ENCODE measurements at places on chromosomes 7 and 10.

DNA sequence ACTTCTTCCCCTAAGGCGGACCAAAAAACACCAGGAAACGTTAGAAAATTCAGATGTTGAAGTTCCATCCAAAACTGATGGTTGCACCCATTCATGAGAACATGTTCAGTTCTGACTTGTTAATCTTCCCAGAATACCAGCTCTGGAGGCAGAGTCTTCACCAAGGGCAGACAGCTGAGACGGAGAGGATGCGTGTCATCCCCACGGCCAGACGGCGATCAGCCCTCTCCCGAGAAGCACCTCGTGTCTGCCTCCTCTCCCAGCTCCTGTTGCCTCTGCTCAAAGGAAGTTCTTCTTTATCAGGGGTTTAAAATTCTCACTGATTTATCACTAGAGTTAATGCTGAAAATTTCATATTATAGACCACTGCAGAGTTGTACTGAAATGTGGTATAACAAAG, 269.7 kb downstream of the ZMYND11 start:
- no peak for DNase-seq

- no peak for DNase-seq
These were observed 1.4 kb upstream of the ADAM8 start for GRCh38 chr10:133277993-133278576.

GRCh38 chr7:73718438-73718881, 1.0 kb downstream of the STX1A start:
- no peak for DNase-seq

DNA sequence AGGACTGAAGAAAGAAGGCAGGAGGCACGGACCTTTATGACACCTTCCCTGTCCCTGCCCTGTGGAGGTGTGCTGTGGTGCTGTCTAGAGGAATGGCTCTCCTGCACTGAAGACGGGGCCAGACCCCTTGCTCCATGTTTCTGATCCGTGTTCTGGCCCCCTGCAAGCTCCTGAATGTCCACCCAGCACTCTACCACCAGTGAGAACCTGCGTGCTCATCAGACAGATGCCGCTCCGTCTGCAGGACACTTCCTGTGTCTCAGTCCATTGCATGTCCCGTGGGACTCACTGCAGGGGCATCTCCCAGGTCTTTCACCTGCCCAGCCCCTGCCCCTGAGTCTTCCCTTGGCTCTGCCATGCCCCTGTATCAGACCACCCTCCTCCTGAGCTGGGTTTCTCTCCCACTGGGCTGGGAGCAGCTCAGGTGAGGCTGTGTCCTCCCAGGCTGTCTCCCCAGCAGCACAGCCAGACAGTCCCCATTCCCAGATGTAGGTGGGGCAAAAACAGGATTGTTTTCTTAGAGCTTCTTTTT, 278.3 kb upstream of the ZNF32 start:
- DNase-seq = no peak

DNA sequence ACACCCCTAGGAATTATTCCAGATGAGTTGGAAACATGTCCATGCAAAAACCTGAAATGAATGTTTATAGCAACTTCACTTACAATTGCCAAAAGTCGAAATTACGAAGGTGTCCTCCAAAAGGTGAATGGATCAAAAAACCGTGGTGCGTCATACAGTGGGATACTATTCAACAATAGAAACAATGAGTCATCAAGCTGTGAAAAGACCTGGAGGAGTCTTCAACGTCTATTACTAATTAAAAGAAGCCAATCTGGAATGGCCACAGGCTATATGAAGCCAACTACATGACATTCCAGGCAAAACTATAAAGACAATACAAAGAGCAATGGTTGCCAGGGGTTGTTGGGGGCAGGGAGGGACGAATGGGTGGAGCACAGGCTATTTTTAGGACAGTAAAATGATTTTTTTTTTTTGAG, 12.6 kb upstream of the PPP2R2D start:
- no peak for DNase-seq

GRCh38 chr7:14069961-14070360, 80.5 kb upstream of the ETV1 start:
- no peak for DNase-seq

GRCh38 chr7:75989500-75990388, 4.7 kb downstream of the TMEM120A start:
- DNase-seq = no peak

- no peak for DNase-seq
These were observed 22.6 kb upstream of the PDGFA start for GRCh38 chr7:542131-542712.

DNA sequence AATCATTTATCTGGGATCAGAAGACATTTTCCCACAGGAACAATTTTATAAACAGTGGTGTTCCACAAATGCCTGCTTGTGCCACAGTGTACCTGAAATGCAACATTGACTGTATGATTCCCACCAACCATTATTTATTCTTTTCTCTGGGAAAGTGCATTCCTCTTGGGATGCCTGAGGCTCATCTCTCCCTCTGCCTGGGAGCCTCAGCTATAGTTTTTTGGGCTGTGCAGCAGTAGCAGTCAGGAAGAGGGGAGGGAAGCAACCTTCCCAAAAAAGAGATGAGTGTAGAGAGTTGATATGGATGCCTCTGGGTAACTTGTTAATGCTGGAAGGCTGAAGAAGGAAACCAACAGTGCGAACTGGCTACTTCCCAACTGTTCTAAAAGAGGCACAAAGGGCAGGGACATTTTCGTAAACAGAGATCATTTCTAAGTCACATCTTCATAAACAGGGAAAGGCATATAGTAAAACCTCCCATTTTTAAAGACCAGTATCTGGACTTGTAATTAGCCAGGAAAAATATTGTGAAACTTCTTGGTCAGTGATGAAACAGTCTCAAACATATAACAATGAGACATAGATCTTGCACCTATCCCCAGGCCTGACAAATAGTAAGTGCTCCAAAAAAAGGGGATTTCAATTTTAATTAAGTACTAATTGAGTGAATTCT, 1.4 kb upstream of the CALD1 start:
- DNase-seq = no peak

- DNase-seq = no peak
These were observed 538.7 kb upstream of the MGMT start for GRCh38 chr10:128928231-128928836.

DNA sequence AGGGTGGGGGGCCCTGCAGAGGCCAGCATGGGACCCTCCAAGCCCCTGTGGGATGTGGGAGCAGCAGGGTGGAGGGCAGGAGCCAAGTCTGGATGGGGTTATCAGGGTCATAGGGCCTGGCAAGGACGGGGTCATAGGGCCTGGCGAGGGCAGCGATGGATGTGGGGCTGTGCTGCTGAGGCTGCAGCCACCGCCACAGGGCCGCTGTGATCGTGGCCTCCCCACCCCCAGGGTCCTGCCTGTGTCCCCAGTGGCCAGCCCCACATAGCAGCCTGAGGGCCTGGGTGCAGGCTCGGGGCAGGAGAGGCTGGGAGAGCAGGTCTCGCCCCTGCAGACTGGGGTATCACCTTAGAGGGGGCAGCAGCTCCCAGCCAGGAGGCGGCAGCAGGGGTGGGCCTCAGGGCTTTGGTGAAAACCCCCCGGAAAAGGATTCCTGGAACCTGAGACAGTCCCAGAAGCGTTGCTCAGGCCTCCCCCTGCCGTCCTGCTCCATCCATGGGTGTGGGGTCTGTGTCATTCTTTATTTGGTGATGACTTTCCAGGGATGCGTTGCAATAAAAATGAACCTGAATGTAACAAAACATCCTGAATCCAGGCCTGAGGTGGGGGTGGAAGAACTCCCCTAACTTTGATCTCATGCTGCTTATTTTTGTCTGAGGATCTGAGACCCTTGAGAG, 107.3 kb upstream of the SHH start:
- no peak for DNase-seq

DNA sequence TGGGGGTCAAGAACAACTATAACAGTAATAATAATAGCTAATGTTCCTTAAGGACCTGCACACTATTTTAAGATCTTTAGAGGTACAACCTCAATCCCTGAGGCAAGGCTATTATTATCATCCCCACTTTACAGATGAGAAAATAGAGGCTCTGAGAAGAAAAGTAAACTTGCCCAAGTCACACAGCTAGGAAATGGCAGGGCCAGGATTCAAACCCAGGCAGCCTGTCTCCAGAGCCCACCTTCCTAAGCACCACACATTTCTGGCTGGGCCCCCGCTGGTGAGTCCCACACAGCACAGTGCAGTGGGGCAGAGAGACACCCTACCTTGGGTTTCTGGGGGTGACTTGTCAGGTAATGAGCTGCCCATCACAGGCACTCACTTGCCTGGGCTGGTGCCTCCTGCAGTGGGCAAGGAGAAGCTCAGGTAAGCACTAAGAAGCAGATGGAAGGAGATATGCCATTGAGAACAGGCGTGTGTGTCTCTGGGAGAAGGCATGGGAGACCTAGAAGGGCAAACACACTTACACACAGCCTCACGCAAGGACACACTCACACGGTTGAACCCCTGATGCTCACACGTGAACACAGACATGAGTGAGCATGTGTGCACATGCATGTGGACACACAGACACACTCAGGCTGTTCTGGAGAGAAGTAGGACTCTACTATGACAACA, 104.4 kb upstream of the ZMIZ1 start:
- DNase-seq = no peak

GRCh38 chr10:28575852-28576251, 42.9 kb downstream of the WAC start:
- DNase-seq = no peak

GRCh38 chr10:114402871-114403540, 1.3 kb downstream of the AFAP1L2 start:
- DNase-seq = no peak

DNA sequence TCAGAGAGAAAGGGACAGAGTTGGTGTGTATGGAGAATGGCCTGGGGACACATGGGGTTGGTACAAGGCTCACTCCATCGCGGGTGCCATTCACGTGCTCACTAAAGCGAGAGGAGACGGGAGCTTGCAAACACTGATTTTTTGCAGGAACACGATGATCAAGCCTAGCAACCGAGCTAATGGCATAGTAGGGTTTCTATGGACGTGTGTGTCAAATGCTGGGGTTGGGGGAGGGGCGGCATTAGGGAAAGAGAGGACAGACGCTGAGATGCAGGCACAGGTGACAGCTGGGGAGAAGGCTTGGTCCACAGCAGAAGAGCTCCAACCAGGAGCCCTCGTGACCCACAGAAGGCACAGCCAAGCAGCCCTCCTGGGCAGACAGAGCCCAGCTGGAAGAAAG, 33.9 kb downstream of the RCC1L start:
- no peak for DNase-seq

DNA sequence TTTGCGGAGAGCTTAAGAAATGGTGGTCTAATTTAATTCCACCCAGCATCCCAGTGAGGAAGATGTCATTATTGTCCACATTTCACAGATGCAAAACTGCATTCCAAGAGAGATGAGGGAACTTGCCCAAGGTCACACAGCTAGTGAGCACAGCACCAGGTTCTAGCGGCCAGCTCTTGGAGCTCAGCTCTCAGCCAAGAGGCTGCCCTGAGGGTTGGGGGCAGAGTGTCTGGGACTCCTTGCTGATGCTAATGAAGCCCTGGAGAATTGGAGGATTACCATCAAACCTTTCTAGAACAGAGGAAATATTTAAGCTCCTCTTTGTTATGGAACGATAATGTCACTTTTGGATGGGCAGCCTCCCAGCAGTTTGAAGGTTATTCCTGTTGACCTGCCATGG, 48.0 kb downstream of the PLPP4 start:
- no peak for DNase-seq

DNA sequence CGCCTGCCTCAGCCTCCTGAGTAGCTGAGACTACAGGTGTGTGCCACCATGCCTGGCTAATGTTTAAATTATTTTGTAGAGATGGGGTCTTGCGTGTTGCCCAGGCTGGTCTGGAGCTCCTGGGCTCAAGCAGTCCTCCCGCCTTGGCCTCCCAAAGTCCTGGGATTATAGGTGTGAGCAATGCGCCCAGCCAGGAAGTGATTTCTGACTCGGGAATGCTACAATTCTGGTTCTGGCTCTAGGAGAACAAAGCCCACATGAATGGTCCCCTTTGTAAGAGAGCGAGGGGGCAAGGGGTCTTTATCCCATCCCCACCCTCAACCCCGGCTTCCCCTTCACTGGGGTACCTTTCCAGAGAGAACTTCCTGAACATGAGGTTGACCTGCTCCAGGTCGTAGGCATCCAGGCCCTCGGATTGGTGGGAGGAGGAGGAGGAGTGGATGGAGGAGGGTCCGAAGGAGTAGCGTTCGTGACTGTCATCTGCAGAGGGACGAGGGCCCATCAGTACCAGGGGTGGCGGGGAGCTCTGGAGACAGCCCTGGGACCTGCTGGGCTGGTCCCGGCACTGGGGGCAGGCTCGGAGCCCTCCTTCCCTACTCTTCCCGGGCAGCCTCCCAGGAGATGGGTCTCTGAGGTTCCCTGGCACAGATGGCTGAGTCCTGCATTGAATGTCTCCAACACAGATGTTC, 79.9 kb upstream of the GNA12 start:
- DNase-seq = no peak

- no peak for DNase-seq
These were observed 32.5 kb downstream of the ZNF438 start for GRCh38 chr10:30999070-30999712.

DNA sequence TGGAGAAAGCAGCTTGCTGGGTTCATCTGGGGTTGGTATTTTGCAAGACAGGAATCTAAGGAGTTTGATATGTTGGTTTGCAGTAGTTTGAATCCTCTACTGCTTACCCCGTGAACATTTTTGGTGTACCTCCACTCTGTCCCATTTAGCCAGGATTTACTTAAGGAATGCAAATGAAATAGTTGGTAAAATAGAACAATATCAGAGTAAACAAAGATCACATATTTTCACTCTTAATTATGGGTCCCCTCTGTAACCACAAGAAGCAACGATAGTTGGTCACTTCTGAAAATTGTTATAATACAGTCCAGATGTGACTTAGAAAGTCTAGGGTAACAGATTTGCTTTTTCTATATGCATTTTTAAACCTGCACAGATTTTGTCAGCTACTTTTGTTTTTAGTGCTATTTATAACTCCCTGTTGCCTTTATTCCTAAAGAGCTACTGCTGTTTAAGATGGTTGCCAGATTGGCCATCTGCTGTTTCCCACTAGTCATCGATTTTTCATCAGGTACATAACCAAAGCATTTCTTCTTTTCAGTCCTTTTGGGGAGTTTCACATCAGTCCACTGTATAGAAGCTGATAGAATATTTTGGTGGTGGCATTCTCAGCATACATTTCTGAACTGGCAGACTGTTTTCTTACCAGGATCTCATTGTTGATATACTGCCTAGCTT, 37.6 kb downstream of the MAPK8 start:
- DNase-seq = no peak

- DNase-seq = peak; percentile 36
These were observed 826 bp downstream of the CHPF2 start for GRCh38 chr7:151232917-151233701.

Data from activated naive CD4-positive, alpha-beta T cell (primary cell).